Right cardiac atrium (tissue), 5 donors: ENCODE measurements at places on chromosomes 7 and 10.
A peak's percentile ranks its signal among the peaks of the same experiment; 100 is the strongest.

GRCh38 chr7:92808006-92808405 lies 28.4 kb downstream of the CDK6 start:
- DNase-seq, result no peak

- peak; percentile 61 for DNase-seq
These were observed 14.7 kb downstream of the FAM241B start for GRCh38 chr10:69644658-69645295.

- DNase-seq, result no peak
These were observed 91.5 kb downstream of the ABCA13 start for GRCh38 chr7:48262606-48263310.

GRCh38 chr10:35821339-35821911 lies 179.3 kb upstream of the FZD8 start:
- DNase-seq, result no peak

- peak; percentile 62 for DNase-seq
These were observed 5.6 kb upstream of the IFIT2 start for GRCh38 chr10:89296220-89296648.

DNA sequence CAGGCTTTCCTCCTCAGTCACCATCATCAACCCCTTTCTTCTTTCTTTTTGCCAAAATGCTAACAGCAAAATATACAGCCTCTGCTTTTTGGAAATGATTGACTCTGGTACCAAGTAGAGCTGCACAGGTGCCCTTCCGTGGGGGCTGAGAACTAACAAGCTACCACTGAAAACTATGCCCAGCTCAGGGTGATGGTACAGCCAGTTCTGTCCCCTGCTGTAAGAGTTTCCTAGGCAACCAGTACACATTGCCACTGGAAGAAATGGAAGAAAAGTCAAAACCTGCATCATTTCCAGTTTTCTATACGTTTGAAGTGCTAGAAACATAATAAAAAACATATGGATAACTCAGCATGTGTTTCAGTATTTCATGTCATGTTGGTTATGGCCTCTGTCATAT lies 297.5 kb downstream of the PRKG1 start:
- DNase-seq, result no peak

GRCh38 chr10:79019441-79020014 lies 49.2 kb upstream of the ZMIZ1 start:
- DNase-seq, result peak; percentile 6

- no peak for DNase-seq
These were observed 39.7 kb upstream of the CELF2 start for GRCh38 chr10:10977978-10978377.

DNA sequence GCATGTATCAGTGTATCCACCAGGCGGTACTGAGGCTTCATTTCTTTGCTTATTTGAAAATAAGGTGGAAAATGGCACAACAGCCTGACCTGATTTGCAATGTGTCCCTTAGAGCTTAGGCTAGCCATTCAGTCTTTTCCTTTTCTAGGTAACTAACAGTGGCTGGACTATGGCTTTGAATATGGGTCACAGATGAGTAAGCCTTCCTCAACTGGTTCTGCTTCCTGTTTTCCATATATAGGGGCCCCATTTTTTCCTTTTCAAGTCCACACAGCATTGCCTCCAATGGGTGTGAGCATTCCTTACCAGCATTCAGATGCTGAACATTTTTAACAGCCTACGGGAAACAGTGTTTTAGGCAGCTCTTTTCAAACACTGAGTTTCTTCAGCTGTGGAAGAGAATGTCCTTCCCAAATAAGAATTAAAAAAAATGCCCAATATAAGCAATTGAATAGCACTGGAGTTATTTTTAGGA lies 3.9 kb upstream of the ITGB1 start:
- no peak for DNase-seq

DNA sequence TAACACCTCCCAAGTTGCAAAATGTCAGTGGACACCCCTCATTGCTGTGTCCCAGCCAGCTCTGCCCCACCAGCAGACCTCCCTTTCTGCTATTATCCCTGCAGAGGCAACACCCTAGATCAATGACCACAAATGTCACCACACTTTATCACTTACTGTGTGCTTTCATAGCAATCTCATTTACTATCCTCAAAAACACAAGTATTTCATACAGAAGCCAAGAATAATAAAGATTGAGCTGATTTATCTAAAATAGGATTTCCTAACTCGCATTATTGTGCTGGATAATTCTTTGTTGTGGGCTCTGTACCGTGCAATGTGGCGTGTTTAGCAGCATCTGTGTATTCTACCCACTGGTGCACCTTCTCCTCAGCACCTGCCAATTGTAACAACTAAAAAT lies 13.2 kb upstream of the ABCB5 start:
- DNase-seq, result no peak

DNA sequence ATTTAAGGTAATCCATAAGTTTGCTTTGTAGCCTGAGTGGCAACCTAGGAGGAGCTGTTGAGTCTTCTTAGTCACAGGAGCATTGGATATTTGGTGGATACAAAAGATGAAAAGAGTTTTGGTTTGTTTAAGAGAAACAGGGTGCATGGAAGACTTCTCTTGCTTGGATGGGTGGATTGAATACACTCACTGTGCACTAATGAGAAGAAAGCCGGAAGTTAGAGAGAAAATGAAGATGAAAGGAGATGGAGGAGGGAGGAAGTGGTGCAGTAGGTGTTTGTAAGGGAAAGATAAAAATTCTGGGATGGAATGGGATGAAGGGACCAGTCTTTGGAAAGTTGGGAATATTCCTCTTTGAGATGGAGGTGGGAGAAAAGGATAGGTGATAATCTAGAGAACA lies 7.7 kb downstream of the MDFIC start:
- DNase-seq, result no peak

DNA sequence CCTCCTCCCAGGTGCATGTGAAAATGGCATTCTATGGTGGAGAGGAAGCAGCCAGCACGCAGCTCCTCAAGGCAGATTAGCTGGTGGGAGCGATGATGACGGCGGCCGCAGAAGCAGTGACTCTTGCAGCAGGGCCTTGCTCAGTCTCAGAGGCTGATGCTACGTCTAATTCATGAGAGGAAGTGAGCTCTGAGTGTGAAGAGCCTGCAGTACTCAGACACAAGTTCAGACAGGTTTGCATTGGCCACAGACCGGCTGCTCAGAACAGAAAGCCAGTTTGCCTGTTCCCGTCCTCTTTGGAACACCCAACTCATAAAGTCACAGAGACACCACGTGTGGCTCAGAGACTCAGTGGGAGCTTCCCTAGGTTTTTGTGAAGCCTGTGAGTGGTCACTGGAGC lies 136.5 kb downstream of the ADARB2 start:
- DNase-seq, result no peak

DNA sequence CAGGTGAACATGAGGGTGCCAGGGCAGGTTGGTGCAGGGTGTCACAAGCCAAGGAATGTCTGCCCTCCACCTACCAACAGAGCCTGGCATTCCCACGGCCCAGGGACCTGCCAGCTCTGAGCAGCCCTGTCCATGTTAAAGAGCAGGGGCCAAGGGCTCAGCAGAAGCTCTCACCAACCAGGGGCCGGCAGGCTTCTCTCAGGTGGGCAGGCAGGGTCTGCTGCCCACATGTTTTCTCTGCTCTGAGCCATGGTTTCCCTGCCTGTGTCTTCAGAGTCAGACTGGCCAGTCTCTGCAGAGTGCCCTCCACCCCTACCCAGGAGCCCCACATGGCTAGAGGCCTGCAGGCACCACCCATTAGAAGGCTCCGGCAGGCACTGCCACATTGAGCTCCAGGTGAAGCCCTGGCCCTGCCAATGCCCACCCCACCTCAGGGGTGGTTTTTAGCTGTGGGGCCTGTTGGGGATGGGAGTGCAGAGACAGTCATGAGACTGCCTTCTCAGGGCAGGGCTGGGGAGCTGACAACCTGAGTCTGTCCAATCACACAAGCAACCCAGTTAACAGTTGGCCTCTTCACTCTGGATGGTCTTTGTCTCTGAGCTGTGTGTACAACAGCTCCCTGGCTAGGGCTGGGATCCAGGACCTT lies 135.9 kb downstream of the ARHGAP22 start:
- no peak for DNase-seq

GRCh38 chr7:101618207-101618839 lies 10.8 kb downstream of the MYL10 start:
- DNase-seq, result no peak

DNA sequence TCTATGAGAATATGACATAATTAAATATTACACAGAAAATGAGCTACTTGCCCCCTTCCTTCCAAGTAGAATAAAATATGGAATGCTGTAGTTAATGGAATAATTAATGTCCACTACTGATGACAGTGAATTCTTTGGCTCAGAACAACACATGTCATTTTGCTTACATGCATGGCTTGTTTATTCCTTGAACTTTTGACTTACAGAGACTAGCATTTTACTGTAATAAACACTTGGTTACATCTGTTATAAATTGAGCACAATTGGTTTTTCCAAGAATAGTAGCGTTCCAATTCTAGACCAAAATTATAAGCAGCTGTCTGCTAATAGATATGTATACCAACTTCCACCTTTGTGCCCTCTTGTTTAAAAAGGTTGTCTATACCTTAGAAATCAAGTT lies 286.7 kb downstream of the OTUD1 start:
- no peak for DNase-seq

- DNase-seq, result no peak
These were observed 45.8 kb downstream of the FKBP6 start for GRCh38 chr7:73373741-73374140.

DNA sequence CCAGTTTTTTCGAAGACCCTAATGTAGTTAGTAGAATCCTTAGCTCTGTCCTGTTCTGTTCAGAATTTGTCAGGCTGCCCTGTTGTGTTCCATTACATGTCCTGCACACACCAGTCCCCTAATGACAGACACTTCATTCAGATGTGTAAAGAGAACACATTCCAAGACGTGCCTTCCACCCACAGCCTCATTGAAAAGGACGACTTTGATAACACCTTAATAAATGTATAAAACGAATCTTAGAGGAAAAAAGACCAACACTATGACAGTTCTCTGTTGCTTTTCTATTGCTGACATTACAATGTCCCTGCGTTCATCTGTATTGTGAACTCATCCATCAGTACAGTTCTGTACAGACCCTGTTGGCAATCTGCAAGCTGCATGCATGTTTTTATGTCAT lies 3.5 kb downstream of the LRRTM3 start:
- no peak for DNase-seq

- peak; percentile 67 for DNase-seq
These were observed 2.3 kb upstream of the NRP1 start for GRCh38 chr10:33336582-33337325.

DNA sequence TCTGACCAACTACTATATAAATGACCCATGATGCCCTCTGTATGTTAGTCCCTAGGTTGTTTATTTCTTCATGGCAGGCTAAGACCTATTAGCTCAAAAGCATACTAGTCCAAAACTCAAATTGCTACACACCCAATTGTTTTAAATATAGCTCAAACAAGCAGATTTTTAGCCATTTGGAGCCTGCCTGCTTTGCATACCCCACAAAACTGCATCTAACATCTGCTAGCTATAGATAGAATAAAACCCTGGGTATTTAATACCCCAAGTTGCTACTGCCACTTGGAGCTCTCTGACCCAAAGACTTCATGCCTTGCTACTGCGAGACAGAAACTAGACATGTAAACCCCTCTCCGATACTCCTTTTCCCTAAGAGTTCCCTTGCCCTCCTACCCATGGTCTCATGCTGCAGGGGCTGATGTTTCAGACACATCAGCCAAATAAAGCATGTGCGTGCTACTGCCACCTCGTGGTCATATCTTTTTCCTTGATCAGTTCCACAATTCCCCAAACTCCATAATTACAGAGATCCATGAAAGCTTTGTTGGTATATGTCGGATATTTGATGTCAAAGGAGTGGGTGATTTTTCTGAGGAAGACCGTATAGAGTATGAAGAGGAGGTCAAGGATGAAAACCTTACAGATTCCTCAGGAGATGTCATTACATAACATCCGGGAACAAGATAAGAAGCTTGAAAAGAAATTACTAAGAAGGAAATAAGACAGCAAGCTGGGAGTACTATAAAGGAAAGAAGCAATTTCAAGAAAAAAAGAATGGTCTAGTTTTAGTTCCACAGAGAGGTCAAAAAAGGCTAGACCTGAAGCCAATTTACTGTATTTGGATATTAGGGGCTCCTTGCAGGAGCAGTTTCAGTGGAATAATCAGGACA lies 386.6 kb downstream of the SH2D4B start:
- DNase-seq, result no peak

GRCh38 chr10:12605580-12606405 lies 256.4 kb downstream of the CAMK1D start:
- DNase-seq, result peak; percentile 89

DNA sequence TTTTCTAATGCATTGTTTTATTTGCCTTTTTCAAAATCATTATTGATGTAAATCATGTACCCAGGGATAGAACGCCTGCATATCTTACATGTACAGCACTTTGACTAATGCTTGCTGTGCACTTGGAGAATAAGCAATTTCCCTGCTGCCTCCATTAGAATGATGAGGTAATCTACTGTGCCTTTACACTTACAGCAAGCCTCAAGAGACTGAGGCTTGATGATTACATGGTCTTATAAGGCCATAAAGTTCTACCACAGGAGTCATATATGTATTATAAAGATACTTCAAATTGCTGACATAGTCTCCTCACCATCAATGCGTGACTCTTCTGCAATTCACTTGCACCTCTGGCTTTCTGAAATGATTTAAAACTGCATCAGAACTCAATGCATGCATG lies 328.6 kb upstream of the HGF start:
- no peak for DNase-seq

GRCh38 chr10:72146559-72147323 lies 58.4 kb upstream of the SPOCK2 start:
- DNase-seq, result no peak
